ENCODE measurements at places on chromosomes 6 and 20.

GRCh38 chr6:104483225-104483834 is 376.4 kb downstream of the HACE1 start:
- no peak for DNase-seq

DNA sequence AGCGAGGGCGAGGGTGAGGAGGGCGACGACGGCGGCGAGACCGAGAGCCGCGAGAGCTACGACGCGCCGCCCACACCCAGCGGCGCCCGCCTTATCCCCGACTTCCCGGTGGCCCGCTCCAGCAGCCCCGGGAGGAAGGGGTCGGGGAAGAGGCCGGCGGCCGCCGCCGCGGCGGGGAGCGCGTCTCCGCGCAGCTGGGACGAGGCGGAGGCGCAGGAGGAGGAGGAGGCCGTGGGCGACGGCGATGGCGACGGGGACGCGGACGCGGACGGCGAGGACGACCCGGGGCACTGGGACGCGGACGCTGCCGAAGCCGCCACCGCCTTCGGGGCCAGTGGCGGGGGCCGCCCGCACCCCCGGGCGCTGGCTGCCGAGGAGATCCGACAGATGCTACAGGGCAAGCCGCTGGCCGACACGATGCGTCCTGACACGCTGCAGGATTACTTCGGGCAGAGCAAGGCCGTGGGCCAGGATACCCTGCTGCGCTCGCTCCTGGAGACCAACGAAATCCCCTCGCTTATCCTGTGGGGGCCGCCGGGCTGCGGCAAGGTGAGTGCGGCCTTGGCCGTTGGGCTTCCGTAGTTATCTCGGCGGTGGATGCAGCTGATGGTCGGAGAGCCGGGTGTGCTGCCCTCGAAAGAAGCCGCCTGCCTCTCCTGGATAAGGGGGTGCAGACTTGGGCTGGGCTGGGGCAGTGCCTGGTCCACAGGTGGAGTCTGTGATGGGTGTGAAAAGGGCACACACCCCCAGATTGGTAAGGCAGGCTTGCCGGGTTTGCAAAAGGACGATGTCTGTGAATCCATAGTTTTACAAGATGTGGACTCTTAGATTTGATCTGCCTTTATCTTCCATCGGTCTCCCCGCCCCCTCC is 938 bp downstream of the WRNIP1 start:
- DNase-seq = peak; percentile 26

DNA sequence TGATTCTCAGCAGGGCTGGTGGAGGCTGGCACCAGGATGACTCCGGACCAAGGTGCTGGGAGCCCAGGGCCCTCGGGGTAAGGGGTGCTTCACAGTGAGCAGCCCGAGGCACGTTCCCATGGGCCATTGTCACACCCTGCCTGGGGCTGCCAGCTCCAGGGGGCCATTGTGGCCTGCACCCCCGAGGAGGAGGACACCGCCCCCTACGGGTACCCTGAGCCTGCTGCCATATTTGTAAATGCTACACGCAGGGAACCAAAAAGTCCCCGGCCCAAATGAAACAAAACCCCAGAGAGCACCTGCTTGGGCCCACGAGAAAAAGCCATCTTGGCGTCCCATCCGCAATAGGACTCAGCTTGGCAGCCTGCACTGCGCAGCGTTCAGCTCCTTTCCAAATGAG is 64.7 kb upstream of the GATA5 start:
- DNase-seq = no peak

- DNase-seq = no peak
Measured at GRCh38 chr6:170098428-170099170, 192.3 kb downstream of the DLL1 start.

DNA sequence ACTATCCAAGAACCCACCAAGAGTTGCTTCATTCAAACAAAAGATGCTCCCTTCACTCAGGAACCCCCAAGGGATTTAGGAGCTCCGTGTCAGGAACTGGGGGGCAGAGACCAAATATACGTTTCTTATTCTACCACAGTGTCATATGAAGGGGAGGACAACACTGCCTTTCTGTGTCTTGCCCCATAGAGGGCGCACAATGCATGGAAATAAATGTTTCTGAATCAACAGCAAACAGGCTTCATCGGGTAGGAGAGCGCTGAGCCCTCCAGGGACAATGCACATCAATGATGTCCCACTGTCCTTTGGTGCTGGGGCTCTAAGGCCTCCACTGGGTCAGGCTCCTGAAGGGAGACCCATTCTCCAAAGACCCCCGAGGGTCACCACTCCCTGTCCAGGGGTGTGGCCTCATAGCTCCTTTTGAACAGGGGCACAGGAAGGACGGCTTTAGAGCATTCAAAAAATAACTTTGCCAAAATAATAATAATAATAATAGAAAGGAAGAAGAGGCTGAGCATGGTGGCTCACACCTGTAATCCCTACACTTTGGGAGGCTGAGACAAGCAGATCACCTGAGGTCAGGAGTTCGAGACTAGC is 31.1 kb downstream of the PLG start:
- DNase-seq = no peak

- no peak for DNase-seq
Measured at GRCh38 chr6:137097057-137097456, 52.3 kb upstream of the IL20RA start.

GRCh38 chr6:160783741-160784140 is 81.7 kb downstream of the PLG start:
- DNase-seq = no peak

- no peak for DNase-seq
Measured at GRCh38 chr6:161292145-161292544, 18.3 kb upstream of the AGPAT4 start.

GRCh38 chr6:167819576-167819975 is 7.1 kb upstream of the AFDN start:
- no peak for DNase-seq

GRCh38 chr20:51828762-51829161 is 26.4 kb upstream of the SALL4 start:
- no peak for DNase-seq

DNA sequence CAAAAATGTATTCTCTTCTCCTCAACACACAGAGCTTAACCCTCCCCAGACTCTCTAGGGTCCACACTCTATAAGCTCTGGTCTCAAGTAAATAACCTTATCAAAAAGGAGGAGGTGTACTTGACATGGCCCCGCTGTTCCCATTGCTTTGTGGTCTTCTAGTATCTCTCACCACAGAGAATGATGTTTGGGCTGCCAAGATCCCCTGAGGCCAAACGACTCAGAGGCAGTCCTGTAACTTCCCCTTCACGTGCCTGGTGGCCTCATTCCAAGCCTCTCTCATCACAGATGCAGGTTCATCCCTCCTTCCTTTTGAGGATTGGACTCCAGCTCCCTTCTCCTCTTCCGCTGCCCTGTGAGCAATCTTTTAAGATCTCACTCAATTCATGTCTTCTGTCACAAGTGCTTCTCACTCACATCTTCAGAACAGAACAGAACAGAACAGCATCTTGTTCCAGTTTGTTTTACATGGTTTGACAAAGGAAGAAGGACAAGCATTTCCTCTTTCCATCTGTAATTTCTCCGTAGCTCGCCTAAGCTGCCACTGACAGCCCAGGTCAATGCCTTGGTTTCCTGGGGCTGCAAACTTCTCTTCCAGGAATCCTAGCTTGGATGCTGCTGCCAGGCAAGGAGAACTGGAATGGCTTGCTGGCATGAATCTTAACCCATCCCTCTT is 541.5 kb downstream of the CD83 start:
- DNase-seq = no peak

DNA sequence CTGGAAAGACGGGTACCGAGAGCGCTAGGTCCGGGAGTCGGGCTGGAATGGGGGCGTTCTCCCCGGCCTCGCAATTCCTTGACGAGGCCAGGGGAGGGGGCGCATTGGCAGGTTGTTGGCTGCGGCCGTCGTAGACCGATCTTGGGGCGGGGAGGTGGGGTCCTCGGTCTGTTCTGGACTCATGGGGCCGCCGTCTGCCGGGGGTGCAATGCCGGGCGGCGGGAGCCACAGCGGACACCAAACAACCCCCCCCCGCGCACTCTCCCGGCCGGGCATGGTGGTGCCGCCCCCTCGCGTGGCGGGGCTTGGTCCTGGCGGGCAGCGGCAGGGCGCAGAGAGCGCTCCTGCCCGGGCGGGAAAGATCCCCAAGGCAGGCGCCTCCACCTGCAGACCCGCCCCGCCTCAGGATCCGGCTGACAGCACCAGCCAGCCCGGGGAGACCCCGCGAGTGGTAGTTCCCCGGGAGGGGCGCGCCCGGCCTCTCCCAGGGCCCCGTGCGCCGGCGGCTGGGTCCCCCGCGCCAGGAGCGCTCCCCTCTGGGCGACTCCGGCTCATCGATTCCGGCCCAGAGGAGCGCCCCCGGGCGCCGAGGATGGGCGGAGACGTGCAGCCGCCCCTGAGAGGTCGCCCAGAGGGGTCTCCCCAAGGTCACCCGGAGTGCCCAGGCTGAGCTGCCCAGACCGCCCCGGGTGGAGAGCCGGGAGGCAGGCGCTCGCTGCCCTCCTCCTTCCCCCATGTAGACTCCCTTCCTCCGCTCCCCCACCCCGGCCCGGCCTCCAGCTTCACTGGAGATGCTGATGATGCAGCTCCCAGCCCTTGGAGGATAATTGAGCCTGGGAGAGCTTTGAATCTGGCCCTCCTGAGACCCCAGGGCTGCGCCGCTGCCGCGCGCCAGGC is 709 bp downstream of the PPP1R16B start:
- peak; percentile 42 for DNase-seq

GRCh38 chr6:11050731-11051130 is 6.6 kb upstream of the ELOVL2 start:
- no peak for DNase-seq

DNA sequence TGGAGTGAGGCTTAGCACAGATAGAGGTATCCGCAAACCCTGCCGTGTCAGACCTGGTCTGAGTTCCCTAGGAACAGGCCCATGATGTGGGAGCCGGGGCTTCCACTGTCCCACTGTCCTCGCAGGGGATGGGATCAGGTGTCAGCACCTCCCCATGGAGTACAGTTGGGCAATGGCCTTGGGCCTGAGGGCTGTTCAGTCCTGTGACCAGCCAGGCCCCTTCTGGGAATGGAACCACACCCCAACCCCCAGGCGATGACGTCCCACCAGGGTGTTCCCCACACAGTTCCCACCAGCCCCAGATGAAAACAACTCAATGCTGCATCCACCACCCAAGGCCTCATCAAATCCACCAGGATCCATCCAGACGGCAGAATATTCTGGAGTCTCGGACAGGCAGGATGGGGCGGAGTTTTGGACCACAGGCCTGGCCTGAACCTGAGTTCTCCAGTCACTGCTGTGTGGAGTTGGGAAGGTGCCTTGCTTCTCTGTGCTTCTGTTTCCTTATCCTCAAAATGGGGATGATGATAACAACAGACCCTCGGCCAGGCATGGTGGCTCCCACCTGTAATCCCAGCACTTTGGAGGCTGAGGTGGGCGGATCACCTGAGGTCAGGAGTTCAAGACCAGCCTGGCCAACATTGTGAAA is 62.2 kb downstream of the UBE2V1 start:
- no peak for DNase-seq

- DNase-seq = no peak
Measured at GRCh38 chr6:107668743-107669474, 155.2 kb downstream of the SCML4 start.

GRCh38 chr6:53929821-53930120 is 135.0 kb downstream of the LRRC1 start:
- DNase-seq = no peak

DNA sequence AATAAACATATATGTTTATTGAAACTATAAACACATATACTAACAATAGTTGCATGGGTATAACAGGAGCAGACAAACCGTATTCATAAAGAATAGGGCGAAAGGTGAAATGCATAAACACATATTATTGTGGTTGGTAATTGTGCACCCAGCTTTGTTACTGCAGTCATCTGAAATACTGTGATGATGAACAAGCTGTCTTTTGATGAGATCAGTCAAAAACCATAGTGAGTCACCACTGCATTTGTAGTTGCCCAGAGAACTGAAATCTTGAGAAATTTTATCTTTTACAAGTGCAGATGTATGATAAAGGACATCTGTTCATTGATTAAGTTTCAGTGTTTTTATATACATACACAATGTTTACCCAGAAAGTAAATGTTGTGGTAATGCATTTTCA is 133.7 kb downstream of the MYO6 start:
- no peak for DNase-seq

GRCh38 chr6:79864421-79864820 is 82.9 kb downstream of the ELOVL4 start:
- no peak for DNase-seq

GRCh38 chr6:142842418-142843261 is 102.3 kb downstream of the HIVEP2 start:
- DNase-seq = no peak

DNA sequence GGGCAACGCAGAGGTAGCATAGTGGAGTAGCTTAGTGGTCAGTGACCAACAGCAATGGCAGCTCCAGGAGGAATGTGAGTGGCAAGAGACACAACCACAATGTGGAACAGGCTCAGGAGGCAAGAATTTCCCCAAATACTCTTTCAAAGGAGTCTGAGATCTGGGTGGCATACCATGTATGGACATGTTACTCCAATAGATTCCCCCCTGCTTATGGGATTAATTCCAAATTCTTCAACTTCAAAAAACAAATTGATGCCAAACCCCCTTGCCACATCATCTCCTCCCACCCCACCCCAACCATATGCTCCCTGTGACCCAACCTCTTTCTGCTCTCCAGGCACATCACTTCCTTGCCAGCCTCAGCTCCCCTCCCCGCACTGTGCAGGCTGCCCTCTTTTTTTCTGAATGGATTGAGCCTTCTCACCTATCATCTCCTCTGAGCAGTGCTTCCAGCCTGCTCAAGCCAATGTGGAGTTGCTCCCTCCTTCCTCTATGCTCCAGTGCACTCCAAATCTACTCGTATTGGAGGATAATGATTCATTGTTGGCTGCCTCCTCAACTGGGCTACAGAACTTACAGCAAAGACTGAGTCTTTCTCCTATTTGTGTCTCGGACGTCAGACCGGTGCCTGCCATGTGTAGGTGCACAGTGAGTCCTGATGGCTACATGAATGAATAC is 93.0 kb upstream of the CEP85L start:
- DNase-seq = no peak

- DNase-seq = no peak
Measured at GRCh38 chr6:129786548-129786947, 74.6 kb downstream of the TMEM244 start.

GRCh38 chr6:109457562-109457996 is 2.0 kb upstream of the MICAL1 start:
- no peak for DNase-seq

GRCh38 chr20:62496568-62497218 is 20.9 kb upstream of the GATA5 start:
- no peak for DNase-seq

- DNase-seq = no peak
Measured at GRCh38 chr20:58382096-58382495, 6.9 kb upstream of the VAPB start.

- no peak for DNase-seq
Measured at GRCh38 chr6:157546321-157546720, 165.3 kb downstream of the ZDHHC14 start.

All from activated naive CD4-positive, alpha-beta T cell (primary cell).